Neural progenitor cell (in vitro differentiated cells): ENCODE measurements at places on chromosomes 3 and 15. TPM values are rescaled to one million over a fixed set of nuclear protein-coding genes. Genes with fewer than 3 reads are reported as not detected.

TMOD2 gene
- 1.9 and 3.2 TPM in 2 replicates for total RNA-seq

UCN2 gene
- 0.34 TPM in 1 of 2 replicates, not detected in the other for total RNA-seq

DNA sequence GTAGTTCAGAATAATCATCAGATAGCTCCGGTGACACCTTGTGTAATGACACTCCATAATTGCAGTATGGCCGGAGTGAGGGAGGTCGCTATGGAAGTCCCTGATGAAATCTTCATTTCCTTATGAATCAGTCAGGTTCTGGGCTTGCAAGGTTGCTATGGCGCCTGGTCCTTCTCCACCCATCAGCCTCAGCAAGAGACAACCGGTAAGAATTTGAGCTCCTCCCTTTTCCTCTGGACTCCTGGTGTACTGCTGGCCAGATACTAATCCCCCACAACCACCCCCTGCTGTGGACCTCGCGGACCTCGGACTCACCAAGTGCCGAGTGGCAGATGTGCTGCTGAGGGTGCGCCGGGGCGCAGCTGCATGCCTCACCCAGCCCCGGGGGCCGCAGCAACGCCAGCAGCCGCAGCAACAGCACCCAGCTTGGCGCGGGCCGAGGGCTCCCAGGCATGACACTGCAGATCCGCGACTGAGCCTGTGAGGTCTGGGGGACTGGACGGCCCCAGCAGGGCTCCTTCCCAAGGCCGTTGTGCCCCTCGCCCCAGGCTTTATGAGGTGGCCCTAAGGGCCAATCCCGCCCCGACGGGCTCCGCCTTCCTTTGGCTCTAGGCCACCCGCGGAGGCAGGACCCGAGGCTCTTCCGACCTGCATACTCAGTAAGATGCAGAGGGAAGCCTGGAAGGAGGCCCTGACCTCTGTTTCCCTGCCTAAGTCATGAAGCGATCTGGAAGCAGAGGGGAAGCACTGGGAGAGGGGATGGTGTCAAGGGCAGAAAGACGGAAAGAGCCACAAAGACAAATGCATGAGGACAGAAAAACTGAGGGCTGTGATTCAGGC is at the start of gene TIMP4:
Gene TIMP4 (minus strand): TSS at position 526 of the 840 bp plus-strand sequence. CDS start 72 bp downstream, at position 454.
- DNase-seq, result peak; percentile 54

- peak; percentile 40 for DNase-seq
These were observed 632 bp upstream of the IDH3A start for GRCh38 chr15:78148392-78149067.

- DNase-seq, result no peak
These were observed 504.4 kb downstream of the GABRG3 start for GRCh38 chr15:27475395-27475794.

- DNase-seq, result no peak
These were observed 639.4 kb upstream of the TBL1XR1 start for GRCh38 chr3:177836671-177837070.

GRCh38 chr3:83023086-83023485 is 1261.6 kb upstream of the GBE1 start:
- DNase-seq, result no peak

- no peak for DNase-seq
These were observed 78.4 kb downstream of the PLSCR2 start for GRCh38 chr3:146390957-146391356.

- no peak for DNase-seq
These were observed 96.7 kb downstream of the IL5RA start for GRCh38 chr3:3013317-3014052.
